ENCODE measurements at places on chromosomes 1 and 21.

- no peak for DNase-seq
Measured at GRCh38 chr1:79599257-79599656, 592.7 kb upstream of the ADGRL4 start.

DNA sequence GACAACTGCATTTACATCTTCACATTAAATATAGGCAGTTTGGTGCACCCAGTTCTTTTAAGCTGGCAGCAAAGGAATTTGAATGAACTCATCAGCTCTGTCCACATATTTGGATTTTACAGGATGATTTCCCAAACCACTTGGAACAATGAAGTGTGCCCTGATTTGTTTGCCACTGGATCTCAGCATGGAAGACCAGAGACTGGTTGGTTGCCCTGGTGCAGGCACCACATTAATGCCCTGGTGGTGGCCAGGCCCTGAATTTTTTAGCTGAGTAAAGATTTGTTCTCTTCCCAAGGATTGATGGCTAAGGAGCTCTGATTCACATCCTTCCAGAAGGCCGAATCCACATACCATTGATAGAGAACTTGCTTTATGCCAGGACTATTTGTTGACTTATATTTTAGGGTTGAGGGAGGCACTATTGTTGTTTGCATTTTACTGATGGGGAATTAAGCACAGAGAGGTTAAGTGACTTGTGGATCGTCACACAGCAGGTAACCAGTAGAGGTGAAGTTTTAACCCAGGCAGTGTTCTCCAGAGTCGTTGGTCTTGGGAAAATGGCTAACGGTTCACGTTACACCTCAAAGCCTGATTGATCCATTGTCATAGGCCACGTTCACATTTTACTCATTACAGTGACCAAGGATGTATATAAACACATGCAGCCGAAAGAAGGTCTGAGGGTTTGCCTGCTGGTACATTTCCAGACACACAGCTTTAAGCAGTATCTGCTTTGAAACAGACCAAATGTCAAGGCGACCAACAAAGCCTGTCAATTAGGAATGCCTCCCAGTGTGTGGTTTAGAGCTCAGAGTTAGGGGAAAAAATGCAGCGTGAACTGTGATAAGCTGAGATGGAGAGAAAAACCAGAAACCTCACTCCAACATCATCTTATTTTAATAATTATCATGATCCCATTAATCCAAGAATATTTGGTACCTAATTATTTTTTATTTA lies 50.7 kb downstream of the KAZN start:
- DNase-seq = no peak

GRCh38 chr1:59564192-59564891 lies 250.4 kb upstream of the HOOK1 start:
- no peak for DNase-seq

DNA sequence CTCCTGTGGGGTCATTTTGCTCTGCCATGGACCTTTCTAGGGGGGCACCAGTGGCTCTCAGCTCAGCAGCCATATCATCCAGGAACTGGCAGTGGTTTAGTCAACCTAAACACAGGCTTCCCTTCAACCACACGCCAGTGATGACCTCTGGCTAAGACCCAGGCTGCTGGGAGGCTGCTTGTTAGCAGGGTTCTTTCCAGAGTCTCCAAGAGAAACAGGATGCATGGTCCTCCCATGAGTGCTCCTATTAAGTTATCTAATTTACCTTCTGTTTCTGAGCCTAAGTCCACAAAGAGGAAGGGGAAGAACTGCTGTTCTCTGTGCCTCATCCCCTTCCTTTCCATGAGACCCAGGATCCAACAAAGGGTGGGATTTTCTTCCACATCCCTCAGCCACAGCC lies 137.3 kb upstream of the PLXNA2 start:
- DNase-seq = no peak

- no peak for DNase-seq
Measured at GRCh38 chr1:234956821-234957329, 171.8 kb downstream of the TOMM20 start.

DNA sequence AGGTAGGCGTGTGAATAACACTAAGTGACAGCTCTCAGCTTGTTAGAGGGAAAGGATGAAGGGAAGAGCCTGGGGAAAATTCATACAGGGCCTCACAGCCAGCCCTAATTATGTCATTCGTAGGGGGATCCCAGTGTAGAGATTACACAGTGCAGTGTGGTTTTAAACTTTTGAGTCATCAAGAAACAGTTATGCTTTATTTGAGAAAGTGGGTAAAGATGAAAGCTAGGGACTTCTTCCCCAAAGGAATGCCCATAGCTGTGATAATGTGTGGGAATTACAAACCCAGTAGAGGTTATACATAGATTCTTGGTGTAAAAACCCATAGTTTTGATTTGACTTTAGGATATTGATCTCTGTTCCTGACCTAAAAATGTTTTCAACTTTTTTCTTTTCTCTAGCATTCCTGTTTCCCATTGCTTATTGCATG lies 1.9 kb downstream of the TTF2 start:
- DNase-seq = no peak

GRCh38 chr1:55060133-55060999 lies 21.0 kb downstream of the PCSK9 start:
- no peak for DNase-seq

GRCh38 chr1:175133673-175134435 lies 58.7 kb downstream of the KIAA0040 start:
- no peak for DNase-seq

DNA sequence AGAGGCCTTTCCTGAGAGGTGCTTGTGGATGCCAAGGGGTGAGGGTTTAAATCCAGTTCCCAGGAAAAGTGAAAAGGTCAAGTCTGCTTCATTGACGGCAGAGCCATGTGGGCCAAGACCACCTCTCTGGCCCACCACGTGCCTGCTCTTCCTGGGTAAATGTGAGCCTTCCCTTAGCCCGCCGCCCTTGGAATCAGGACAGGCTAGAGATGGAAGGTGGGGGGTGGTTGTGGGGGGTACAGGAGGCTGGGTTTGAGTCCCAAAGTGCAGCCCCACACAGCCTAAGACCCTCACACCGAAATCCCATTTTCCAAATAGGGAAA lies 104.4 kb downstream of the EPHB2 start:
- DNase-seq = no peak

DNA sequence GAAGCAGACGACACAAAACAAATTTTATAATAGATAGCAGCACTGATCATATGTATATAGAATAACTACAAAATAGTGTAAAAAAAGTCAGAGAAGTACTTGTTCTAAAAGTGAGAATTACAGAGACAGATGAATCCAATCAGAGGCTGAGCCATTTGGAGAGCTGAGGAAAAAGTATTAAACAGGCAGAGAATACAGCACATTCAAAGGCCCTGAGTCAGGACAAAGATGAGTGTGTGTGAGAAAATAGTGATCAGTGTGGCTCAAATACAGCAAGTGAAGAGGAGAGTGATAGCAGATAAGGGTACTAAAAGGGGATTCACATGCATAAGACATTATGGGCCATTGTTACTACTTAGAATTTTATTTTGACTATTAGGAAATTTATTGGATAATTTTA lies 430.6 kb upstream of the BRINP3 start:
- no peak for DNase-seq

- DNase-seq = no peak
Measured at GRCh38 chr1:212666116-212666775, 33.4 kb downstream of the BATF3 start.

GRCh38 chr1:234709473-234710228 lies 99.7 kb upstream of the IRF2BP2 start:
- no peak for DNase-seq

- no peak for DNase-seq
Measured at GRCh38 chr1:203280061-203280460, 25.3 kb upstream of the BTG2 start.

- no peak for DNase-seq
Measured at GRCh38 chr1:2474933-2475371, 1.1 kb upstream of the PLCH2 start.

DNA sequence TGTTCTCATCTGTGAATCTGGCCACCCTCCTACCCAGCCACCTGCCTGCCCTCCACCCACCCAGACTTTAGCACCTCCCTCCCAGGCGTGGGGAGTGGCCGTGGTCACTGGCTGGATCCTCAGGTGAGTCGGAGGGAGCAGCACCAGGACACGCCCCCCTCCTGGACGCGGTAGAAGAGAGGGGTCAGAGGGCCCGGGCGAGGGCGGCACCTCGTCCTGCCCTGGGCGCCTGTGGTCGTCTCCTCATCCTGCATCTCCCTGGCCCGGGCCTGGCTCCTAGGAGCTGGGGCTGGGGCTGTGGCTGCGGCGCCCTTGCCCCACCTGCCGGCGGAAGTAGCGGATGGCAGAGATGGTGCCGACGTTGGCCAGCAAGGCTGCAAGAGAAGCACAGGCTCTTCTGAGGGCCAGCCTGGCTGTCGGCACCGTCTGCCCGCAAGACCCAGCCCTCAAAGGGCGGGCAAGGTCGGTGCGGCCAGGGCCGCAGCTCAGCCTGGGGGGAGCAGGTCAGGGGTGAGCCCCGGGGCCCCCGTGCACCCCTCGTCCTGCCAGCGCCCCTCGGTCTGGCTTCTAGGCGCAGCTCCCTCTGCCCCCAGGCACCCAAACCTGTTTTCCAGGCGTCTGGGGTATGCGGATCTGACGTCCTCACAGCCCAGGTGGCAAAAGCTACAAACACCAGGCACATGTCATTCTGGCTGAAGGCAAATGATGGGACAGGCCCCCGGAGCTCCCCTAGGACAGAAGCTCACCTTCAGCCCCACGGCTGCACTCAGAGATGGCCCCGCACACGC lies 5.8 kb downstream of the PERM1 start:
- DNase-seq = peak; percentile 41

DNA sequence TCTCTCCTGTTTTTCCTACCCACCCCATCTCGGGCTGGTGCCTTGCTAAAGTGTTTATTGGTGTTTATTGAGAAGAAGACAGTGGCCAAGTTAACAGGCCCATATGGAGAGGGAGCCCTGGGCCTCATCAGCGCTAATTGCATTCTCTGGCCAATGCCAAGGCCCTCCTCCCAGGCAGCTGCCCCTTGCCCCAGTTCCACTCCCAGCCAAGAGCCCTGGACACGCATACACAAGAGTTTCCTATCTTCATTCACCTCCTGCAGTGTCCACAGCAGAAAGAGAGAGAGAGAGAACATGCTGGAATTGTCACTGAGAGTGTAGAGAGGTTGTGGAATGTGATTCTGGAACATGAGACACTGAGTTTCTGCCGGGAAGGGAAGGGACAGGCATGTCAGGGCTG lies 25.4 kb upstream of the VWA5B1 start:
- DNase-seq = no peak

GRCh38 chr21:45241357-45241756 lies 46.3 kb downstream of the POFUT2 start:
- DNase-seq = no peak

DNA sequence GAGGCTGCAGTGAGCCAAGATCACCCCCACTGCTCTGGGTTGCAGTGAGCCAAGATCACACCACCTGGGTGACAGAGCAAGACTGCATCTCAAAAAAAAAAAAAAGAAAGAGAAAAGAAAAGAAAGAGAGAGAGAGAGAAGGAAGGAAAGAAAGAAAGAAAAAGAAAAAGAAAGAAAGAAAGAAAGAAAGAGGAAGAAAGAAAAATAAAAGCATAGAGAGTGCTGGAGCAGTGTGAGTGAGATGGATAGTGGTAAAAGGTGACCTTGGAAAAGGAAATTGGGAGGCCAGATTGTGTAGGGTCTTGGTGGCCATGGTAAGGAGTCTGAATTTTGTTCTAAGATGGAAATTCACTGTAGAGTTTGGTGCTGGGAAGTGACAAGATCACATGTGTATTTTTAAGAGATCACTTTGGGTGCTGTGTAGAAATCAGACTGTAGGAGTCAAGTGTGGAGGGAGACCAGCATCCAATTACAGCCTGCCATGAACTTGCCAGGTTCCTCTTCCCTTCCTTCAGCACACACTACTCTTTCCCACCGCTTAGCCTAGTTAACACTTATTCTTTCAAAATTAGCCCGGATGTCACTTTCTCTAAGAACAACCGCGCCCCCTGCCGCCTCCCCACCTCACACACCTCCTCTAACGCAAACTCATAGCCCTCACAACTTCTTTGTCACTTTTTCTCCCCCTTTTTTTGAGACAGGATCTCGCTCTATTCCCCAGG lies 17.9 kb downstream of the MTX1 start:
- peak; percentile 71 for DNase-seq

DNA sequence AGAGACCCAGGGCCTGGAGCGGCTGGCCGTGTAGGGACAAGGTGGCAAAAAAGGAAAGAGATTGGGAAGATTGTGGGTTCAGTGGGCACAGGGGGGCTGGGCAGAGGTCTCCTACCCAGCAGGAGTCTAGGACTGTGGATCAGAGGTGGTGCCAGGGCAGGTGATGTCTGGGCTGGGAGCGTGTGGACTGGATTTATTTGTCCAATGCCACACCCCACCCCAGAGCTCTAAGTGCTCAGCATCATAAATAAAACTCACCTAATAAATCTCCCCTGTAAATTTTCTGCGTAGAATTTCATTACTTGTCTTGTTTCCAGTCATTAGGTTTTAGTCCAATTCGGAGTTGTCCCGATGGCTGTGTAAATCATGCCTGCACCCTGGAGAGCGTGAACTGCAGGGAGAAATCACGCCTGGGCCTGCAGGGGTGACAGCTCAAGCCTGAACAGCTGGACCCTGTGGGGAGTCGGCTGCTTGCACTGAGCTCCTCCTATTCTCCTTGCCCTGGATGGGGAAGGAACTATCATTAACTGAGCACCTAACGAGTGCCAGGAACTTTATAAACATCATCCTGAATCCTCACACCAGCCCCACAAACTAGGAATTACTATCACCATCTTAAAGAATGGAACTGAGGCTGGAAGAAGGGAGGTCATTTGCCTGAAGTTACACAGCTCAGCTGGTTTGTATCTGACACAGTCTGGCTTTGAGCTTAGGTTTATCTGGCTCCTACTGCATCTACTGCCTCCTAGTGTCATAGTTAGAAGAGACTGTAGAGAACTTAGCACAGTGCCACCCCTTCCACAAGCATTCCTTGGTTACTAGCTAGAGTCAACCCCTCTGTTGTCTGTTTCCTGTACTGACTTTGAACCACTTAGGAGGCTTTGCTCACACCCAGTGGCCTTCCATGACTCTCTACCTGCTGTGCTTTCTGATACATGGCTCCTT lies 25.0 kb upstream of the POU3F1 start:
- no peak for DNase-seq

- DNase-seq = no peak
Measured at GRCh38 chr1:62304515-62304914, 14.7 kb downstream of the KANK4 start.

DNA sequence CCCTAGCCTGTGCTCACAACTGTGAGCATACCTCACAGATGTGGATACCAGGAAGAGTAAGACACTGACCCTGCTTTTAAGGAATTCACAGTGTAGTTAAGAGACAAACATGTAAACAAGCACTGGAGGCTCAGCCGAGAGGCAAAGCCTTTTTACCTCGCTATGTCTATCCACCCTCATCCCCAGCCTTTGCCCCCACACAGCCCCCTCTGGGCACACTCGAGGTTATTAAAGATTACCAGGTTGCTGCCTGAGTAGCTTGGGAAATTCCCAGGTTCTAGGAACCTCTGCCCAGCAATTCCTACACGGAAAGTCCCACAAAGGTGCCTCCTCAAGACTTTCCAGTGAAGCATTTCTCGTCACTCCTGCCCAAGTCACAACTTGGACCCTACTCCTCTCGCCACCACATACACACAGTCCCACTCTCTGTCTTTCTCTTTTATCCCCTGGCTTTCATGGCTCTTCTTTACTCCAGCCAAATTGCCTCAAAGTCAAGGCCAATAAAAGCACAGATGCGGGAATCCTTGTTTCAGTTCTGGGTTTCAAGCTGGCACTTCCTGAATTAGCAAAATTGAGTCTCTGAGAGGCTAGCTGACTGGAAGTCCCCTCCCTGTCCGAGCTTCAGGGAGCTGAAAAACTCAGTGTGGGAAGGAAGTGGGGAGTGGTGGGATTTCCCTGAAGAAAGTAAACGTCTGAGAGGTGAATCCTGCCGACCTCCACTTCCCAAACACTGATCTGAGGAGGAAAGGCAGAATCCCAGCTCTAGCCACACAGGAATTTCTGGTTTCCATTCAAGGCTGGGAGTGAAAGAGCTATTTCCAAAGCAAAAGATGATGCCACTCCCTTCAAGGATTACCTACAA lies 7.6 kb downstream of the DENND2D start:
- DNase-seq = no peak

Measured in HCT116 (cell line).